ENCODE measurements at places on chromosomes 6 and 20. TPM values are rescaled to one million over a fixed set of nuclear protein-coding genes. Genes with fewer than 3 reads are reported as not detected.

- H3K4me3 ChIP-seq: no peak overlapping the region
- no peaks in the 10 kb centered on the region for H3K4me1 ChIP-seq
- no peaks in the 10 kb centered on the region for H3K36me3 ChIP-seq
- DNase-seq: no peak
Measured at GRCh38 chr6:82786248-82786647, 279.4 kb downstream of the UBE3D start.

Gene MICB
- total RNA-seq: 3.3 TPM

- no peaks in the 10 kb centered on the region for H3K4me1 ChIP-seq
- H3K4me3 ChIP-seq: no peak overlapping the region
- H3K36me3 ChIP-seq: no peaks in the 10 kb centered on the region
- H3K27ac ChIP-seq: no peak overlapping the region
Measured at GRCh38 chr20:63100174-63100925, 93.6 kb upstream of the BHLHE23 start.

Gene SYCP2
- 0.81 TPM for total RNA-seq

DNA sequence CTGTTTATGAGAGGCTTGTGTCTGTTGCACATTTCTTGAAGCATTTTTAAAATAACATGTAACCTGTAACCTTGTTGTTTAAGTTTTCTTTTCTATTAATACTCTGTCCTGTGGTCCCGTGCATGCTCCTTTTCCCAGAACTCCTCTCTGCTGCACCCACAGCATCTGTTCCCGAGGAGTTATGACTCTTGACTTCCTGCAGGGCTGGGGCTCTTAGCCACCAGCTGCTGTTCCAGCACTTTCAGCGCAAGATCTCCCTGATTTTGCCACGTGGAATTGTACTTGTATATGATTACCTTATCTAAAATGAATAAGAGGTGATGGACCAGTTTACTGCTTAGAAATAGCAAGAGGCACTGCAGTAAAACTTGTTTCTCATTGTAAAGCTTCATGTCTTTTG, 150.6 kb downstream of the QKI start:
- H3K27ac ChIP-seq: no peak overlapping the region
- H3K4me3 ChIP-seq: no peak overlapping the region
- no peaks in the 10 kb centered on the region for H3K27me3 ChIP-seq
- peaks cover 5% of the 10 kb centered on the region for H3K4me1 ChIP-seq

DNA sequence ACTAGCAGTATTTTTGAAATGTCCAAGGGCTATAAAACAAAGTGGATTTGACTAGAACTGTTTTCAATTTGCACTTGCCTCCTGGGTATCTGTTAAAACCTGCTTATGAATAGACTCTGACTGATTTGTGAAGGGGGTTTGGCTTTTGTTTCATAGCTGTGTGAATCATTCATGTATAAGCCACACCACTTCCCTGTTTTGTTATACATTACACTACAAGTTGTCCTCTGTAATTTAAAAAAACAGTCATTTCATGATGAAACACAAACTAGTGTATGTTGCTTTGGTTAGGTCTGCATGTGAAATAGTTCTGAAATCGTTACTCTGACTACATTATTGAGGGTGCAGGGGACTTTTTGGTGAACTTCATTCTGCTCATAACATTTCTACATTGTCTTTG, 121.7 kb downstream of the NKAIN2 start:
- H3K27me3 ChIP-seq: no peaks in the 10 kb centered on the region
- H3K4me1 ChIP-seq: no peaks in the 10 kb centered on the region
- no peak overlapping the region for H3K4me3 ChIP-seq

Gene ERVFRD-1
- total RNA-seq: 0.36 TPM

Gene TTK
- total RNA-seq: 0.16 TPM

- no peak overlapping the region for H3K27ac ChIP-seq
- no peaks in the 10 kb centered on the region for H3K4me1 ChIP-seq
- no peak overlapping the region for H3K4me3 ChIP-seq
- no peak for DNase-seq
Measured at GRCh38 chr6:107436881-107437280, 22.5 kb downstream of the PDSS2 start.
